ENCODE measurements at places on chromosomes 1 and 21. TPM values are rescaled to one million over a fixed set of nuclear protein-coding genes. Genes with fewer than 3 reads are reported as not detected.

KRTAP19-7 gene
- total RNA-seq: not detected

NUP210L gene
- total RNA-seq: not detected

GNG12 gene
- total RNA-seq: 140 TPM

FAM72C gene
- total RNA-seq: 2.5 TPM

DNAJC28 gene
- 0.18 TPM for total RNA-seq

FCRL4 gene
- total RNA-seq: not detected

FAM110D gene
- not detected for total RNA-seq

TRIM58 gene
- 0.29 TPM for total RNA-seq

KRTAP10-6 gene
- not detected for total RNA-seq

SLC35F3 gene
- 0.71 TPM for total RNA-seq

OR10J1 gene
- not detected for total RNA-seq

HES3 gene
- total RNA-seq: not detected

RNF186 gene
- total RNA-seq: not detected

TRIM67 gene
- not detected for total RNA-seq

LRRC53 gene
- total RNA-seq: not detected

FTCD gene
- not detected for total RNA-seq

TDRD10 gene
- not detected for total RNA-seq

ZBTB37 gene
- 1.2 TPM for total RNA-seq

NUDT4B gene
- 20.7 TPM for total RNA-seq

S100A12 gene
- total RNA-seq: not detected

RGS4 gene
- 231 TPM for total RNA-seq

SNX7 gene
- total RNA-seq: 31.4 TPM

DNASE2B gene
- 0.18 TPM for total RNA-seq

SLC30A2 gene
- total RNA-seq: not detected

LRRC39 gene
- total RNA-seq: not detected

KCTD3 gene
- total RNA-seq: 41.5 TPM

APOBEC4 gene
- total RNA-seq: not detected

ANXA9 gene
- 1.2 TPM for total RNA-seq
